Liver (tissue), 10 donors: ENCODE measurements at places on chromosomes 7 and 10. TPM values are rescaled to one million over a fixed set of nuclear protein-coding genes. Genes with fewer than 3 reads are reported as not detected.

The HKDC1 gene
- 20.0 TPM for total RNA-seq

The POLR2J2 gene
- 3.9 TPM for total RNA-seq

- no peak for DNase-seq
- no peaks in the 10 kb centered on the region for H3K36me3 ChIP-seq
- no peak overlapping the region for H3K27ac ChIP-seq
- H3K4me3 ChIP-seq, result no peak overlapping the region
These were observed 102.7 kb downstream of the CUBN start for GRCh38 chr10:17026686-17027485.

- H3K27ac ChIP-seq, result no peak overlapping the region
- no peaks in the 10 kb centered on the region for H3K27me3 ChIP-seq
- H3K4me1 ChIP-seq, result no peaks in the 10 kb centered on the region
- H3K36me3 ChIP-seq, result no peaks in the 10 kb centered on the region
These were observed 33.5 kb upstream of the ANTXRL start for GRCh38 chr10:46253076-46254006.
